ENCODE measurements at places on chromosomes 6 and 20. TPM values are rescaled to one million over a fixed set of nuclear protein-coding genes. Genes with fewer than 3 reads are reported as not detected.

The C6orf15 gene
- not detected for total RNA-seq

GRCh38 chr20:48805286-48805685 lies 22.5 kb downstream of the PREX1 start:
- DNase-seq: no peak

DNA sequence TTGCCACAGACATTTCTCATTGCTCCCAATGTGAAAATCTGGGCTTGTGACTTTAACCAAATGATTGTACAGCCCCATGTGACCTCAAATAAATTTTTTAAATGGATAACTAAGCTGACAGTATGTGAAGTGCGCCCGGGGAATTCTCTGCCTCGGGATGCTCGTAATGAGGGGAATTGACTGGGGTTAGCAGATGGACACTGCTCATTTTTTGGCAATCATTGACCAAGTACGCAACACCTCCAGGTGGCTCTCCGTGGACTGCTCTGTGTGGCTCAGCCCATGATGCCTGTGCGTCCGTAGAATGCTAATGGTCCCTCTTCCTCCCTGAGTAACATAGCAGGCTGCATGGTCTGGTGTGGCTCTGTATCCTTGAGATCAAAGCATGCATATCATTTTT lies 42.4 kb downstream of the FARS2 start:
- DNase-seq: no peak

DNA sequence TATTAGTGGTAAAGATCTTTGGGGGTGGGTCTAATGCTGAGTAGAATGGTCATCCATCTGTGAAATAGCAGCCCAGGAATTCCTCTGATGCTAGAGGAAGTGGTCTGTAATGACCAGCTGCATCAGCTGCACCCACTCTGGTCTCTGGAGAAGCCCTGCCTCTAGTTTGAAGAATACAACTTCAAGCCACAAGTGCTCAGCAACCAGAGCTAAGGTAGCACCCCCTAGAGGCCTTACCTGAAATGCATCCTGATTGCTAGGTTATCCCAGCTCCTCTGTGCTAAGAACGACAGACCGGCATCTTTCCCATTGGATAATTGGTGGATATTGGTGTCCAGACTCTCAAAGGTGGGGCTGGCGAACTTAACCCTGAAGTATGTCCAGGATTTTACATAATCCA lies 58.2 kb downstream of the DNAH8 start:
- DNase-seq: no peak

DNA sequence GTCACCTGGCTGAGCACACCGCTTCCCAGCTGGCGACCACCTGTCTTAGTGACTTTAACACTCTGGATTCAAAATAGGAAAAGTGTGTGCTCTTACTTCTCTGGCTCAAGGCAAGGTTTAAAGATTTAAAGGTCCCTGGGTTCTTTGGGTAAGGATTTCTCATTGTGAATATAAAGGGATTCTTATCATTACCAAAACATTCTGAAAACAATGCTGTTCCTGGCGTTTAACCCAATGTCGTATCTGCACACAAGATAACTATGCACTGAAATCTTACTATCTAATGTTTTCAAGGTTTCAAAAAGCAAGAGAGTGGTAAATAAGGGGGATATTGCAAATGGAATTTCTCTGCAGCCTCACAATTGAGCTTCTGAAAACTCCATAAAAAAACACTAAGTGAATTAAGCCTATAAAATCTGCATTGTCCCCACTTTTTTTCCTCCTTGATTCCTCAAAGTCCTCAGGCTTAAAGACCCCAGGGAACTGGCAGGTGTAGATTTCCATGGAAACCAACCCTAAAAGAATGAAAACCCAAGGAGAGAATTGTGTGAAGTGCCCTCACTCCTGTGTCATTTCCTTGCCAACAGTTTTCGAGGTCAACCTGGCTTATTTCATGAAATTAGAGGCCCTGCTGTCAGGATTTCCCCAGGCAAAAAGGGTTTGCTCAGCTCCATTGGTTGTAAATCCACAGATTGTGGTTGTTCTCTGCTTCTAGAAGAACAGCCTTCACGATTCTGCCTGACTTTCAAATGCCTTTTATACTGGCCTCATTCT lies 44.0 kb downstream of the BMP2 start:
- DNase-seq: no peak

The BAG2 gene
- total RNA-seq: 33.4 TPM

DNA sequence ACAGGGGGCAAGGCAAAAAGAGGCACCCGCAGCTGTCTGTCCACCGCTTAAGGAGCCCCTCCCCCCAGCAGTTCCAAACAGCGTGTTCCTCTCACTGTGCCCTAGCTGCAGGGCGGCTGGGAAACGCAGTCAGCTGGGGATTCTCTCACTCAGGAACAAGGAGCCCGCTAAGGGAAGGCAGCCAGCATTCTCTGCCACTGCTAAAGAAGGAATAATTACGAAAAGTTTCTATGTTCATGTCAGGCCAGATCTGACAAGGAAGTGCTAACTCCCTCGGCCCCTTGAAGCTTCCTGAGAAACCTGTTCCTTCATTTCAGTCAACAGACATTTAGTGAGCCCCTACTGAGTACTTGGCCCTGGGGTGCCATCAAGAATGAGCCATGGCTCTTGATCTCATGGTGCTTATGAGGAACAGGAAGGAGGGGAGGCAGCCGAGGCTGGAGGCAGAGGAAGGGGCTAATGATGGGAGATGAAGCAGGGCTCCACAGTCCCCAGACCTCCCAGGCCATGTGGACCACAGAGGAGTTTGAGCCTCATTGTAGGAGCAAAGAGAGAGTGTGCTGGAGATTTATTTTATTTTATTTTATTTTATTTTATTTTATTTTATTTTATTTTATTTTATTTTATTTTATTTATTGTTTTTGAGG lies 101.7 kb upstream of the PMEPA1 start:
- no peak for DNase-seq

DNA sequence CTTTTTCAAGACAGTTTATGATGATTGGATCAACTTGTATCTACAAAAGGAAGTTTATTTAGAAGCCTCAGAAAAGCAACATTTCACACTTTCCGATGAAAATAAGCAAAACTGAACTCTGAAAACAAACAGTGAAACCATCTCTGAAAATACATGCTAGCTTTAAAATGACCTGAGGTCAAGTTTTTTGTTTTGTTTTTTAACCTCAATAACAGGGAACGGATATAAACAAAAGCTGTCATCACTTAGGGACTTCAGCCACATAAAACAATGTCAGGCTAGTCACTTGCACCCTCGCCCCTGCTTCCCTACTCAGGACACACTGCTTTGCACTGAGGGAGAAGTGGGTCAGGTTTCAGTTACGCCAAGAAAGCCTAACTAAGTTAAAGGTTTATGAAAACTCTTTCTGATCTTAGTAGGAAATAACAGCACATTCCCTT lies 11.6 kb downstream of the BACH2 start:
- DNase-seq: no peak

- no peak for DNase-seq
These were observed 28.1 kb upstream of the SCGN start for GRCh38 chr6:25623879-25624278.

GRCh38 chr20:11852811-11853210 lies 64.9 kb upstream of the BTBD3 start:
- DNase-seq: peak; percentile 44

Data from GM23248 (cell line).